ENCODE measurements at places on chromosomes 13 and 19. TPM values are rescaled to one million over a fixed set of nuclear protein-coding genes. Genes with fewer than 3 reads are reported as not detected.

GRCh38 chr13:28043224-28043623, 54.7 kb upstream of the URAD start:
- no peak for DNase-seq

GRCh38 chr13:59392328-59392727, 771.4 kb downstream of the DIAPH3 start:
- DNase-seq = no peak

- DNase-seq = no peak
These were observed 59.2 kb downstream of the STK24 start for GRCh38 chr13:98517576-98518310.

The ZNF497 gene
- total RNA-seq = 2.0 TPM

The SLC1A6 gene
- not detected for total RNA-seq

Measured in HT-29 (cell line).